ENCODE measurements at places on chromosomes 13 and 19. TPM values are rescaled to one million over a fixed set of nuclear protein-coding genes. Genes with fewer than 3 reads are reported as not detected.

CNN1 gene
- total RNA-seq, result not detected

SIAH3 gene
- total RNA-seq, result 0.07 TPM

PABPC3 gene
- total RNA-seq, result 1.5 TPM

SLITRK1 gene
- total RNA-seq, result not detected

DNA sequence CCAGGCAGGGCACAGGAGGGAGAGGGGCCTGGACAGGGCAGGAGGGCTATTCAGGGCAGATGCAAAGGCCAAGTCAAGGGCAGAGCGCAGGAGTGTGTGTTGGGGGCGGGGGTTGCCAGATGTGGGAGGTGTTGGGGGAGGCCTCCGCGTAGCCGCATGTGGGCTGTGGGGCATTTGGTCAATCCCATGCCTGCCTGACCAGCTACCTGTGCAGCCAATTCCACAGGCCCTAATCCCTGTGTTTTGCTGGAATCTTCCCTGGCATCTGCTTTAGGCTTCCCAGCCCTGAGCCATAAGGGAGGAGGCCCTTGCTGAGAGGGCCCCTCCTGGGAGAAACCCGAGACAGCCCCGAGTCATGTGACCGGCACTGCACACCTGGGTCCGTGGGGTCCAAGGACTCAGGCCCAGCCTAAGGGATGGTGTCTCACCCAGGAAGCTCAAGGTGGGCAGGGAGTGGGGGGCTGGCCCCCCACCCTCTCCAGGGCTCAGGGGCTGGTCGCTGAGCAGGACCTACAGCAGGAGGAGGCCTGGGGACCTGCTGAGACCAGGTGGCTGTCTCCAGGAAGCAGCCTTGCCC is 20.3 kb downstream of the RFX1 start:
- H3K4me3 ChIP-seq, result peak overlapping the region; percentile 65
- peak overlapping the region; percentile 98 for H3K27ac ChIP-seq
- H3K36me3 ChIP-seq, result peaks cover 11% of the 10 kb centered on the region
- H3K4me1 ChIP-seq, result peaks cover 62% of the 10 kb centered on the region
- DNase-seq, result no peak

- peaks cover 6% of the 10 kb centered on the region for H3K36me3 ChIP-seq
- H3K27me3 ChIP-seq, result no peaks in the 10 kb centered on the region
- H3K4me3 ChIP-seq, result no peak overlapping the region
- DNase-seq, result no peak
- peak overlapping the region; percentile 60 for H3K27ac ChIP-seq
These were observed 51.9 kb downstream of the DNM2 start for GRCh38 chr19:10769533-10770491.

DNA sequence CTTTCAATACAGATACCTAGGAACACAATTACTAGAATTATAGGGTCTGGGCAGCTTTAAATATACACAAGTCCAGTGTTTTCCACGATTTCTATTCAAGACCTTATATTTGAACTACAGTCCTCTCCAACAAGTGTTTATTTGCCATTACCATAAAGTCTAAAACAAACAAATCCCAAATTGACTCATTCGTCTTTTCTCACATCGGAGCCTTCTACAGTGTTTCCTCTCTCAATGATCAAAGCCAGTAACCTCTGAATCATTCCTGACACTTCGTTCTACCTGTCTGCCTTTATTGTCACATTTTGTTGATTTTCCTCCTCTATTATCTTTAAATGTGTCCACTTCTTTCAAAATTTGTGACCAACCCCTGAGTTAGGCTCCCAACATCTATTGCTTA is 1356.5 kb upstream of the SLC10A2 start:
- H3K4me3 ChIP-seq, result no peak overlapping the region
- no peaks in the 10 kb centered on the region for H3K4me1 ChIP-seq
- H3K27ac ChIP-seq, result no peak overlapping the region

- H3K27ac ChIP-seq, result no peak overlapping the region
- H3K27me3 ChIP-seq, result no peaks in the 10 kb centered on the region
- no peak overlapping the region for H3K4me3 ChIP-seq
- no peaks in the 10 kb centered on the region for H3K4me1 ChIP-seq
- peaks cover 16% of the 10 kb centered on the region for H3K36me3 ChIP-seq
These were observed 19.8 kb downstream of the EPN1 start for GRCh38 chr19:55694656-55695491.

DNA sequence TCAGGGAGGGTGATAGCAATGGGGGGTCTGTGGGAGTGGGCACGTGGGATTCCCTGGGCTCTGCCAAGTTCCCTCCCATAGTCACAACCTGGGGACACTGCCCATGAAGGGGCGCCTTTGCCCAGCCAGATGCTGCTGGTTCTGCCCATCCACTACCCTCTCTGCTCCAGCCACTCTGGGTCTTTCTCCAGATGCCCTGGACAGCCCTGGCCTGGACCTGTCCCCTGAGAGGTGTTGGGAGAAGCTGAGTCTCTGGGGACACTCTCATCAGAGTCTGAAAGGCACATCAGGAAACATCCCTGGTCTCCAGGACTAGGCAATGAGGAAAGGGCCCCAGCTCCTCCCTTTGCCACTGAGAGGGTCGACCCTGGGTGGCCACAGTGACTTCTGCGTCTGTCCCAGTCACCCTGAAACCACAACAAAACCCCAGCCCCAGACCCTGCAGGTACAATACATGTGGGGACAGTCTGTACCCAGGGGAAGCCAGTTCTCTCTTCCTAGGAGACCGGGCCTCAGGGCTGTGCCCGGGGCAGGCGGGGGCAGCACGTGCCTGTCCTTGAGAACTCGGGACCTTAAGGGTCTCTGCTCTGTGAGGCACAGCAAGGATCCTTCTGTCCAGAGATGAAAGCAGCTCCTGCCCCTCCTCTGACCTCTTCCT is 9.3 kb upstream of the CEACAM7 start:
- no peaks in the 10 kb centered on the region for H3K4me1 ChIP-seq
- no peak for DNase-seq
- no peak overlapping the region for H3K4me3 ChIP-seq
- H3K27ac ChIP-seq, result no peak overlapping the region
- H3K36me3 ChIP-seq, result no peaks in the 10 kb centered on the region
- H3K27me3 ChIP-seq, result peaks cover 14% of the 10 kb centered on the region
